ENCODE measurements at places on chromosomes 12 and 14.

DNA sequence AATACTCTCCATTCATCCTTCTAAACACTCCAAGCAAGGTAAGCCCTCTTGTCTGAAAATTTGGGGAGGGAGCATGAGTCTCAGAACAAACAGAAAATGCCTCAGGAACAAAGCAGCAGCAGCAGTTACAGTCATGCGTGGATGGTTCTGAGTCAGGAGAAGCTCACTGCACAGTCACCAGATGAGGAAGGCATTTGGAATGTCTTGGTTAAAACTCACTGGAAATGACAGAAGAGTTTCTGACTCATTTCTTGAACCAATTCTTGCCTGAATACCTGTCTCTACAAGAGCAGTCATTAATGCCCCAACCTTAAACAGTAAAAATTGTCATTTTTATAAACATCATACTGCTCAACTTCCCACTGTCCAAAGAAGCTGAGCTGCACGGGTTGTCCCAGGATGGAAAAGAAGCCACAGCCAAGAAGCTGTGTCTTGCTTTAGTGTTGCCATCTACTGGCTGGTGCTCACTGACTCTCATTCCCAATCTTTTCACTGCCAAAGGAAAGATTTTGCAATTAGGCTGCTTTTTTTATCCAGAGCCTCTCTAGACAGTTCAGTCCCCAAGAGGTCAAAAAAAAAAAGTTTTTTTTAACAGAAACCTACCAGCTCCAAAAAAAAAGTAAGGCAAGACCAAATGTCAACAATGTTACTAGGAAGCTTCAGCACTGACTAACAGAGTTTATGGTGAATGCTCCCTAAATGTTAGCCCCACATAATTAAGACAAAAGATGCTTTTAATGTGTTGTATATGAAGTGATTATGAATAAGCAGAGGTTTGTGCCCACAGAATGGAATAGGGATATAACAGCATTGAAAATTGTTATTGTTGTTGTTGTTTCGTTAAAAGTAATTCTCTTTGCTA, 40.4 kb downstream of the KICS2 start:
- DNase-seq: no peak

DNA sequence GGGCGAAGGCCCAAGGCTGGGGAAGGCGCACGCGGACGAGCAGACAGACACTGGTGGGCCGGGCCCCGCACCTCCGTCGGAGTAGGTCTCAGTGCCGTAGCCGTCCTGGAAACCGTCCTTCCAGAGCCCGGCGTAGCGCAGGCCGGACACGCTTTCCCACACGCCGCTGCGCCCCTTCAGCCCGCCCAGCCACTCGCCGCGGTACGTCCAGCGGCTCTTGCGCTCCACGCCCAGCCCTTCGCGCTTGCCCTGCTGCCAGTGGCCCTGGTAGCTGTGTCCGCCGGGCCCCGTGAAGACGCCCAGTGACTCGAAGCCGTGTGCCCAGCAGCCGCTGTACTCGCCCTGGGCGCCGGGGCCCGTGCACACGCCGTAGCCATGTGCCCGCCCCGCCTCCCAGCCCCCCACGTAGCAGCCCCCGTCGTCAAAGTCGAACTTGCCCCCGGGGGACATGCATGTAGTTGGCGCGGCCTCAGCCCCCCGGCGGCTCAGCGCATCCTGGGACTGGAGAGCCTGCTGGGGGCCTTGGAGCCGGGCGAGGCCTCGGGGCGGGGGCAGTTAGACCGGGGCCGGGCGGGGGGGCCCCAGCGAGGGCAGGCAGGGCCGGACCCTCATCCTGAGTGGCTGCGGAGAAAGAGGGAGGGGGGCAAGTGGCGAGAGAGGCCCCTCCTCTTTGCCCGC, 1.4 kb downstream of the JPH4 start:
- no peak for DNase-seq

DNA sequence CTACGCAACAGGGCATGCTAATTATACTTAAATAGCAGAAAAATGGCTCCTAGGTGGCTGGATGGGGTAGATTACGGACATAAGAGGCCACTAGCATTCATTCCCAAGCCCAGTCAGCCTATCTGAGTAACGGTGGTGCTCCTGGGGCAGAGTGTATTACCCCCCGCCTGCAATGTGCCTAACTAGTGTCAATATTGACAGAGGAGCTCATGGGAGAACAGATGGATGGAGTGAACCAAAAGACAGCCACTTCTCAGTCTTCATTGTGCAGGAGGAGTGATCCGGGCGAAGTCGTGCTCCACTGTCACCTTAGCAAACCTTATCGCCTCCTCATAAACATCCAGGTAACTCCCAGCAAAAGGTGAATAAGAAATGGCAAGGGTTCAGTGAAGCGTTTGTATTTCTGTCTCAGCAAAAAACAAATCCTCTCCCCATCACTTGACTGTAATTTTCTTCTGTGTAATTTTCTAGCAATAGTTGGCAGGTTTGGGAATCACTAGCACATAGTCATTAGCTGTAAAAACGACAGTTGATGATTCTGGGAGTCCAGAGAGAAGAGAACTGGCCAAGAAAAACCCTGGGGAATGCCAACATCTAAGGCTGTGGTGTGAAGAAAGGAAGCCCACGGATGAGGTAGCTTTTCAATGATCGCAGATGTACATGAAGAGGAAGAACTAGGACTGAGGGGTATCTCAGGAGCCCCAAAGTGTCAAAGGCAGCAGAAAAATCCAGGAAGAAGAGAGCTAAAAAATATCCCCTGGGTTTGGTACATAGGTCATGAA, 126.6 kb upstream of the BCL2L14 start:
- DNase-seq: no peak

GRCh38 chr12:66495709-66496108, 183.2 kb downstream of the GRIP1 start:
- no peak for DNase-seq

DNA sequence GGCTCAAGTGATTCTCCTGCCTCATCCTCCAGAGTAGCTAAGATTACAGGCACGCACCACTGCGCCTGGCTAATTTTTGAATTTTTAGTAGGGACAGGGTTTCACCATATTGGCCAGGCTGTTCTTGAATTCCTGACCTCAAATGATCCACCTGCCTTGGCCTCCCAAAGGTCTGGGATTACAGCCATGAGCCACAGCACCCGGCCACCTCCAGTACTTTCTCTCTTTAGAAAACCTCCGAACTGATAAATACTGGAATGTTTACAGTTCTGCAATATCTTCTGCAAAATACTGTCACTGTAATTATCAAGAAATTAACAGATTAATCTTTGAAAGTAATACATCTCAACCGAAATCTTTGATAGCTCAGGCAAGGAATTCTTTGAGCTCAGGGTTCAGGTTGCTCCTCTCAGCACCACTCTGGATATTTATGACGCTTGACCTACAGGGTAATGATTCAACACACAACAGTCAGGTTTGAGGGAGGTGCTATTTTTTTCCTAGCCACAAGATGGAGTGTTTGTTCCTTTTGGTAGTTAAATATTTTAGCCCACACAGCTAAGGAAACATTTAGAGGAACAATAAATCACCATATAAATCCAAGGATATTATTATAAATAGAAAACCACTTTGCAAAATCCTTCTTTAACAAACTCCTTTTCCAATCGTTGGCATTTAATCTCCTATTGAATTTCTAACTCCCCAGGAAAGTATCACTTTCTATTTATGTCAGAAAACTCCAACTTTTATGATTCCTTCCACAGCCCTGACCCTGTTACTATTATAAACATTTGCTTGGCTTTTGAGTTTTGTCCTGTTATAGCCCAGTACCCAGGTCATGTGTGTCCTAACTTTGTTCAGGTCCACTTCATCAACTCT, 48.6 kb upstream of the GTF2A1 start:
- no peak for DNase-seq

- DNase-seq: no peak
These were observed 41.4 kb downstream of the COX16 start for GRCh38 chr14:70317969-70318634.

GRCh38 chr14:101736585-101736984, 24.9 kb upstream of the PPP2R5C start:
- DNase-seq: no peak

DNA sequence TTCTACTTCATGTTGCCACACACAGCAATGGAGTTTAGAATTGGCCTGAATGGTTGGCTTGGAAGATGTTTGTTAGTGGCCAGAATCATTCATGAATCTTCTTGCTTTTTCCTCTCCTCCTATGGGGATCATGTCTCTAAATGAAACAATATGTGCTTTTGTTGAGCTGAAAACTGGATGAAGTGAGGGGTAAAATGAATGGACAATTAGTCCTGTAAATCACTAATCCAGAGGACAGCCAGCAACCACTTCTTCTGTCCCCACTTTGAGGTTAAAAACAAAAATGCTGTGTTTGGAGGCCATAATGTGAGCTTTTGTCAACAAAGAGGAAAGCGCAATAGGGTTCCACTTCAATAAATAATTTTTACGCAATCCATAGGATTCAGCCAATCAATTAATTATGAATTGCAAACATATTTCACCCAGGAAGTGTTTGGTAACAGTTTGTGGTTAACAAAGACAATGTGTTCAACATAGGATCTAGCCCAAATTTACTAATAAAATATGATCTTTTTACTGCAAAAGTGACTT, 30.3 kb upstream of the AMIGO2 start:
- no peak for DNase-seq

DNA sequence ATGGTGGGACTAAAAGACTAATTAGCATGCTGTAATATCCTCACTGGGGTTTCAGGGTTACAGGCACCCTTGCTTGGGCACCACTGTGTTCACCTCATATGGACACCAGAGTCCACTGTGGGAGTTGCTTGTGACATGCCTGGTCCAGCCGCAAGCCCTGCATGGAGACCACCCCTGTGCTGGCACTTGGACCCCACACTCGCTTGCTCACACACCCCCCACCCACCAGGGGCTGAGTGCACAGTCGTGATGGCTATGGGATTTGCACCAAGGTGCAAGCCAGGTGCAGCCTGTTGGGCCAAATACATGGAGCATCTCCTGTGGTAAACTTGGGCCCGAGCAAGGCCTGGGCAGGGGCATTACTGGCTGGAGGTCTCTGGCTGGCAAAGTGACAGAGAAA, 129.1 kb downstream of the SYT10 start:
- DNase-seq: no peak

DNA sequence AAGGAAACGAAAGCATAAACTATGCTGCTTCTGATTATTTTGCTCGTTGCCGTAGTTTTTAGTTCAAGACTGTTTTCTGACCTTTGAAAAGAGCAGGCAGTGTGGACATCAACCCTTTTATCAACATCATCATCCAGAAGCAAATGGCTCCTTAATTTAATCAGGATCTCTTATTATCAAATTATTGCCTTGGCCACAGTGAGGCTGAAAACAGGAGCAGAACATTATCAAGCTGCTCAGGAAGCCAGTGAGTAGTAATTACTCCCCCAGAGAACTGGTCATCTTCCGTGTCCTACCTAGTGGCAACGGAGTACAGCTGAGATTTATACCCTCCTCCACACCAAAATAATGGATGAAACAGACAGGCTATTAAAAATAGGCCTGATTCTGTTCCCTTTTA, 2.2 kb upstream of the DIABLO start:
- no peak for DNase-seq

Data from activated gamma-delta T cell (primary cell).